ENCODE measurements at places on chromosomes 3 and 15.
A peak's percentile ranks its signal among the peaks of the same experiment; 100 is the strongest.

GRCh38 chr3:100020876-100021644 is 93.2 kb downstream of the FILIP1L start:
- DNase-seq = no peak

DNA sequence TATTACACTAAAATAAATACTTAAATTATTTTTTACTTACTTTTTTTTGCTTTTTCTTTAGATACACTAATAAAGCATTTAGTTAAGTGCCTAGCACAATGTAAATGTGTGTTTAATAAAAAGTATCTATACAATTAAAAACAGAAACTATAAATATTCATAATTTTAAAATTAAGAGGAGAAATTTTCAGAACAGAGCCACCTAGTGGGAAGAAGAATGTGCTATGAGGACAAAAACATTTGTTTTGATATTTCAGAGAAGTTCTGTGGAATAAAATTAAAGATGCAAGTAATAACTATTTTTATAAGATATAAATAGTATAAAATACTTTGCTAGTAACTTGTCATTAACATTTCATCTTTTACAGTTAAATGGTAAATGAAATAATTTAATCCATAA is 33.6 kb upstream of the PLSCR5 start:
- DNase-seq = no peak

DNA sequence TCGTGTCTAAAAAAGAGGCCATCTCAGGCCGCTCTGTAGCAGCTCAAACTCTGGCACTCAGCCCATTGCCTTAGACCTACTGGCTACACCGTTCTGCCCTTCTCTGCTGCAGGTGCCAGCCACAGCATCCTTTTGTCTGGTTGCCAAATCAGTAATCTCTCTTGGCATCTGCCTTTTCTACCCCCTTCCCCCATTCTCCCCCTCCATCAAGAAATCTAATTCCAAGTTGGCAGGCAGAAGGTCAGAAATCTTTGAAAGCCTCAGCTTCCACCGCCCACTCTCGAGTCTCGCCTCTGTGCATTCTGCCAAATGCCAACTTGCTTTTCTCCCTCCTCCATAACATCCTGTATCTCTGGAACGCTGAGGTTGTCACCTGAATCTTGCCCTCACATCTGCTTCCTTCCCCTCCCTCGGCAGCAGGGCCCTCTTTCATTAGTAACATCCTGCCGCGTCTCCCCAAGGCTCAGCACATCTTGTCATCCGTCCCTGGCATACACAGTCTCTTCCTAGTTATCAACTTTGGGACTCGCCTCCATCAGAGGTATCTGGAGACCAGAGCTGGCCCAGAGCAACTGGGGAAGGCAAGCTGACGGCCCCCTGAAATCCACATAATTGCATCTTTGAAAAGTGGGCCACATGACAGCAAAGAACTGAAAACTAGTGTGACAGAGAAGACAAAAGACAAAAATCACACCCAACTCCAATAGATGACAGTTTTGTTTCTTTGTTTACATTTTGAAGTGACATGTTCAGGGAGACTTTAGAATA is 312.0 kb upstream of the CCDC54 start:
- no peak for DNase-seq

DNA sequence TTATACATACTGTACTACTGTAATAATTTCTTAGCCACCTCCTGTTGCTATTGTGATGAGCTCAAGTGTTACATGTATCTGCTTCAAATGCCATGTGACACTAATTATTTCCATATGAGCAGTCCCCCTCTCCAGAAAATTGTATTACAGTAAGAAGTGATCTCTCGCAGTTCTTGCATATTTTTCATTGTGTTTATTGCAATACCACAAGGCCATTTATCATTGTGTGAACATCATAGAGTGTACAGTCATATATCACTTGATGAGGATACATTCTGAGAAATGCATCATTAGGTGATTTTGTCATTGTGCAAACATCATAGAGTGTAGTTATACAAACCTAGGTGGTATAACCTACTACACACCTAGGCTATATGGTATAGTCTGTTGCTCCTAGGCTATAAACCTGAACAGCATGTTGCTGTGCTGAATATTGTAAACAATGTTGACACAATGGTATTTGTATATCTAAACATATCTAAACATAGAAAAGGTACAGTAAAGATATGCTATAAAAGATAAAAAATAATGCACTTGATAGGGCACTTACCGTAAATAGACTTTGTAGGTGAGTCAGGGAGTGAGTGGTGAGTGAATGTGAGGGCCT is 189.6 kb upstream of the MLF1 start:
- no peak for DNase-seq

DNA sequence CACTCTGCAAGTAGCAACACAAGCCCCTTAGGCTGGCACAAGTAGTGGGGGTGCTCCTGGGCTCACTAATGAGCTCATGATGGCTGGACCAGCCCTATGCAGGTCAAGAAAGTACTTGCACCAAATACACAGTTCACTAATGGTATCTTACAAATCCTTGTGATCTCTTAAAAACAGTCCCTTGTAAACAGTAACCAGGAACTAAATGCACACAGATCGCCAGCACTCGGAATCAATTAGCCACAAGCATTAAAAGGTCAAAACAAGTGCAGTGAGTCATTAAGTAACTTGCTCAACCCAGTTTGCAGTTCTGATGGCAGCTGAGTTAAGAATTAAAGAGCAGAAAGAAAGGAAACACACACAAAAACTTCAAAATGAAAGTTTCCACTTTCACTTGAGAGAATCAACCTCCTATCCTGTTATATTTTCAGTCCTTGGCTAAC is 43.2 kb downstream of the ARHGEF3 start:
- DNase-seq = no peak

DNA sequence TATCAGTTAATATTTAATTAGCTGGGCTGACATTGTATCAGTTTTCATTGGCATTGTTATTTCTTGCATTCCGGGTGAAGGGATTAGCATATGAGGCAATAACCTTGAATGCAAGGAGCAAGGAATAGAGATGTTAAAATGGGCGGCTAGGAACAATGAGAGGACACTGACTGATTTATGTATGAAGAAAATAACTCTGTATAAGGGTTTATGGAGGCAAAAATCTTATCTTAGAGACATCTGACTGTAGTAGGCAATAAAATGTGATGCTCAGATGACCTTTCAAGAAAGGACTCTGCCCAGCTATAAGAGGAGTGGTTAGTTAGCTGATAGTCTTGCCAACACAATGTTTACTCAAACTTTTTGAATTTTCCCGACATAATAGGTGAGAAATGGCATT is 158.3 kb downstream of the EFHB start:
- DNase-seq = no peak

- no peak for DNase-seq
These were observed 567.9 kb upstream of the GBE1 start for GRCh38 chr3:82329300-82329699.

GRCh38 chr3:184832044-184832443 is 20.1 kb downstream of the VPS8 start:
- DNase-seq = no peak

DNA sequence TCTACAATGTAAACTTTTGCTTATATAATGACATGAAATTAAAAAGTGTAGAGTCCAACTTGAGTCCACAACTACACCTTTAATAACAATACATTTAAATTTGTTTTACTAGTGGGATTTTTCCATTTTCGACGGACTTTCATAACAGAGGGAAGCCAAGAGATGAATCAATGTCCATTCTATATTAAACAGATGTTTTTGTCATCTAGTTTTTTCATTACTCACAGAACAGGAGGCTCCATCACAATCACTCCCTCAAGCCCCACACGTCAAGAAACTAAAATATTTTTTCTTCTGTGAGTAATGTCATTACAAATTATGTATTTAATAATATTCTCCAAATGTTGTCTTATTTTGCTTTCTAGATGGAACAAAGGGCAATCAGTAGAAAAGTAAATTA is 932.9 kb downstream of the ROBO1 start:
- DNase-seq = no peak

DNA sequence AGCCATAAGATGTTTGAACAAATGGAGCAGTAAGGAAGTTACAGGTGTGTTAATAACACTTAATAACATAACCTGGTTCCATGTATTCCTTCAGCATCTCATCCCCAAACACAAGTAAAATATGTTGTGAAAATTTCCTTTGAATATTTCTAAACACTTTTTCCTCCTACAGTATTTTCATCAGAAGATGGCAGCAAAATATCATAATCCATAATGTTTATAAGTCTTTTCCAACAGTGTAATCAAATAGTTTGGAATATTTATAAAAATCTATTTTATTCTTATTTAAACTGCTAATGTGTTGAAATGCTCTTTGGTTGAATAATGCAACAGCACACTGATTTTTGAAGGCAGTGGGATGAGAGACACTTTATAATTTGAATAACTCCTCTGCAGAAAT is 1020.5 kb downstream of the OTOL1 start:
- no peak for DNase-seq

DNA sequence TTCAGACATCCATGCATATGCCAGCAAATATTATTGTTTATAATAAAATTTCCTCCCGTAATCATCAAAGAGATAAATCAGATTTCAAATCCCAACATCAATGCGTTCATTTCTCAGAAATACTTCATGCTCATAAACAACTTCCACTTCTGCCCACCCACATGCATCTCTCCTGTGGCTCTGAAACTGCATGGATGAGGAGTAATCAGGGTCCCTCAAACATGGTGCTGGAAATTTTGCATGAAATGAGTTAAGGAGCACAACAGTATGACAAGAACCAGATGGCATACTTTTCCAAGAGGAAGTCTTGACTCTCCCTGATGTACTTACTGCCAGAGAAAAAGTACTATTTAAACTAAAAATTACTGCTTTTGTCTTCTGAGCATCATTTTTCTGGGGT is 26.9 kb upstream of the MFSD1 start:
- DNase-seq = no peak

DNA sequence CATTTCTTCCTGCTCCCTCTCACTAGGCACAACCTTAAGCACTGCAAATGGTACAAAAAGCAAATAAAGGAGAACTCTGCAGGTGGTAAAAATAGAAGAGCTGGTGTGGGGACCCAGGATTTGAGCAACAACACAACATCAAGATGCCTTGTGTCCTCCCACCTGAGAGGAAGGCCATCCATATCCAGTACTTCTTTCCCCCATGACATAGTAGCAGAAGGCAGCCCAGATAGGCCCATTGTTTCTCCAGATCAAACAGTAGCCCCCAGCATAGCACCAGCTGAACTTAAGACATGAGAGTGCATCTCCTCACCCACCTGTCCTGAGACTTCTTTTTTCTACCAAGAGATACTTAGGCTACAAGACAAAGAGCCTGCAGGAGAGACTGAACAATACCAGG is 180.5 kb downstream of the GOLGA6L6 start:
- no peak for DNase-seq

- no peak for DNase-seq
These were observed 79.3 kb downstream of the EOMES start for GRCh38 chr3:27642796-27643195.

- DNase-seq = no peak
These were observed 10.3 kb downstream of the RASGRP1 start for GRCh38 chr15:38554354-38554753.

DNA sequence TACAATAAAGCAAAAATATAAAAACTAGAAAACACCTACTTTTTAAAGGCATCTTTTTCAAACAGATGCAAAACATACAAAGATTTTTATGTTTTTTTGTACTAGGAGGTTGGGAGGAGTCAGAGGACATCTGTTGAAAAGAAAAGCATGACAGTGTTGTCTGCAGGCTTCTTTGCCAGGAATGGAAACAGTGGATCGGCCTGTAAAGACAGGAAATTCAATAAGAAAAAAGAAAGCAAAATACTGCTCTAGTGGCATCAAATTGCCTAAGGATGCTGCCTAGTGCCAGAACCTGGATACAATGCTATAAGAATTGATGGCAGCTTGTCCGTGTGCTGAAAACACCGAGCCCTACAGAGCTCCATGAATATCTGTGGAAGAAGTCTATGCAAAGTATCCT is 69.9 kb downstream of the TBC1D5 start:
- DNase-seq = no peak

- peak; percentile 4 for DNase-seq
These were observed 43.8 kb upstream of the FGD5 start for GRCh38 chr3:14775011-14775410.

DNA sequence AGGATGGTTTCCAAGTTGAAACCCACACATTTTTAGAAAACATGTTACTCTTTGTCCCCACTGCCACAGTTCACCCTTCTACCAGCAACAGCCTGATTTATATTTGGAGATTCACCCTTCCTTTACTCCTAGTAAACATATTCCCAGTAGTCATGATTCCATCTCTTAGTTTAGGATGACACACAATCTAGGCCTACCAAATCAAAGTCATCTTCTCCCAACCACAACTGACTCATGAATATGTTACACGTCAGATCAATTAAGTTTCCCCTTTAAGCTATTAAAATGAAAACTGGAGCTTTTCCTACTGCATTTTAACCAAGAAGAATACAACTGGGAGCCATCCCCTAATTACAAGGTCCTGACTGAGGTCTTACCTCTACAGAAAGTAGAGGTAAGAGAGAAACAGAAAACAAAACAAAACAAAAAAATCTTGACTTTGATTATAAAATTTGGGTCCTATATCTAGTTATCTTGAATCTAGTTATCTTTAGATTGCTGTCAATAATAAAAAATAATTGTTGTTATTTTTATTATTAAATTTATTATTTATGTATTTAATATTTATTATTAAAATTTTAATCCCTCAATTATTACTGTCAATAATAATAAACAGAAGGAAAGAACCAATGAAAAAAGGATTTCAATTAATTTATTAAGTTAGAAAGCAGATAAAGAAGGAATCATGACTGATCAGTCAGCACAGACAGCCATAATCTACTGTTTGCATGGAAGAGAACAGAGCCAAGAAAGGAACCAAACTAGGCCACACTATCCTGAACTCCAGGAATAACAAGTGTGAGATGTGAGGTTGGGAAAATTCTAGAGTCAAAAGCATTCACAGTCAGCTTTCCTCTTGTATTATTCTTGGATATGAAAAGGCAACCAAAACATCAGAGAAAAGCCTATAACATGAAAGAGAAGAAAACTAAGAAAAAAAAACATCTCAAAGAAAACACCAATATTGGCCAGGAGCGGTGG is 12.5 kb downstream of the DPH6 start:
- no peak for DNase-seq

GRCh38 chr3:116453666-116454346 is 8.5 kb upstream of the LSAMP start:
- no peak for DNase-seq

- no peak for DNase-seq
These were observed 35.6 kb upstream of the SPTSSB start for GRCh38 chr3:161406594-161407555.

Measured in suprapubic skin (tissue), 4 donors.